HTR-8/SVneo (cell line): ENCODE measurements at places on chromosomes 3 and 15.

- no peak for DNase-seq
Measured at GRCh38 chr3:44292276-44292675, 46.3 kb upstream of the TCAIM start.

DNA sequence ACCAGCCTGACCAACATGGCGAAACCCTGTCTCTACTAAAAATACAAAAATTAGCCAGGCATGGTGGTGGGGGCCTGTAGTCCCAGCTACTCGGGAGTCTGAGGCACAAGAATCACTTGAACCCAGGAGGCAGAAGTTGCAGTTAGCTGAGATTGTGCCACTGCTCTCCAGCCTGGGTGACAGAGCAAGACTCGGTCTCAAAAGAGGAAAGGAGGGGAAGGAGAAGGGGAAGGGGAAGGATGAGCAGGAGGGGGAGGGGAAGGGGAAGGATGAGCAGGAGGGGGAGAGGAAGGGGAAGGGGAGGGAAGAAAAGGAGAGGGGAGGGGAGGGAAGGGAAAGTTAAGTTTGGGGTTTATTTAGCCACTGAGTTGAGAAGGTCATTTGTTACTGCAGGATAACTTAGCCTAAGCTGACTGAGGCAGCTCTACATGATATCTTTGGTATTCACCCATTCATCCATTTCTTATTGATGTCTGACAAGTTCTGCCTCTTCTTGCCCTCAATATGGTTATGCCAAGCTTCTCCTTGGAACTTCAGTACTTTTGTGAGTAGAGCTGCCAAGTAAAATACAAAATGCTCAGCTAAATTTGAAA lies 15.9 kb upstream of the ABHD2 start:
- no peak for DNase-seq

DNA sequence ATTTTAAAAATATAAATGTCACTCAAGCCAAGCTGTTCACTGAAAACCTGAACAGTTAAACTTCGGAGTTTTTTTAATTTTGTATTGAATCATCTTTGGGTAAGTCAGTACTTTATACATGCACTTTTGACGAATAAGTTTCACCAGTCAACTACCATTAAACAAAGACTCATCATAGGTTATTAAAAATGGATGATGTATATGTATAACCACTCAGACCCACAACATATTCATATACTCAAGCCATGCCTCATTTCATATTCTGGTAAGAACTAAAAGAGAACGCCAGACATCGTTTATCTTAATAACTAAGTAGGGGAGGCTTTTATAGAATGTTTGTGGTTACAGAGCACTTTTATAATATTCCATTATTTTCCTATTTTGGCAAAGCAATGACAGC lies 18.3 kb downstream of the MSL2 start:
- DNase-seq: no peak

- DNase-seq: no peak
Measured at GRCh38 chr15:63226966-63227401, 37.6 kb downstream of the RAB8B start.

DNA sequence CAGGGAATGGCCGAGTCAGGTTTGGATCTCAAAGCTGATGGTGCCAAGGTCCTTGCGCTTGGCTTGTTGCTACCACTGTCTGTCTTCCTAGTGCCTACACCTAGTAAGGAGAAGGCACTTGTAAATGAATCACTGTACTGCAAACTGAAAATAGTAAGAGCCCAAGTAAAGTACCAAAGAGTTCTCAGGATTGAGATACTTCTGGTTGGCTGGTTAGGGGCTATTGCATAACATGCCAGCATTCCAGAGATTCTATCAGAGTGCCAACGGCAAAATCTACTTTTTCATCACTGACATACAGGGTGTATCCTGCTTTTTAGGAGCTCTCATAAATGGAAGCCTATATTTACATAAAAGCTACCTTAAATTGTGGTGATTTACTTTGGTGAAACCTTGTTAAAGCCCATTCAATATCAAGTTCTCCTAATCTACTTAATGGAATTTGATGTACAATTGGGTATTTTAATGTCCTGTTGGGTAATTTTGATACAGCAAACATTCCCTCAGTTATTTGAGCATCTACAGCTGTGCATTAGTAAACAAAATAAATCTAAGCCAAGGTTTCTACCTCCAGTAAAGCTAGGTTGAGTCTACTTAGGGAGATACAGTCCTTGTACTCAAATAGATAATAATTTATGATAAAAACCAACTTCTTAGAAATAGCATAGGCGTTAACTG lies 30.7 kb upstream of the CHD2 start:
- DNase-seq: peak; percentile 70

DNA sequence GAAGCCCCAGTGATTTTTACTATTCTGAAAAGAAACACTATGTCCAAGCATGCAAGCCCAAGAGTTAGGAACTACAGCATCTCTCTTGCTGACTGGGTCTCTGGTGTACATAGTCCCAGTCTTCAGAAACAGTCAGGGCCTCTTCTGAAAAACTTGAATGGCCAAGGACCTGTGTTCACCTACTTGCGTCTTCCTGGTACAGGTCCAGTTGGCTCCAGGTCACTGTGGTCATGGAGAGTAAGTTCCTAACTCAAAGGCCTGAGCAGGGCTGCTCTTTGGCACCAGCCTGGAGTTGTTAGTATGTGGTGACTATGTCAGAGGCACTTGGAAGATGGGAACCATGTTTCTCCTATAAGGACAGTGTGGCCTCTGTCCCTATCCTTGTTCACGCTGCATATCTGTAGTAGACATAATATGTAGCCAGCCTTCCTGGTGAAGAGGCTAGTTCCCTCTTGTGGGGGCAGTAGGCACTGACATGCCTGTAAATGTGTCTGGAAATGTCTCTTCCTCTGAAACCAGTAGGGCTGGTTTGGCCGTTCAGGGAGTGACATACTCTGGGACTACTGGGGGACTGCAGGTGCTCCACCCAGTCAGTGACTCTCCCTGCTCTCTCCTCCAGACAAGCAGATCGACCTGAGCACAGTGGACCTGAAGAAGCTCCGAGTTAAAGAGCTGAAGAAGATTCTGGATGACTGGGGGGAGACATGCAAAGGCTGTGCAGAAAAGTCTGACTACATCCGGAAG lies 2.6 kb upstream of the RBM15B start:
- no peak for DNase-seq

DNA sequence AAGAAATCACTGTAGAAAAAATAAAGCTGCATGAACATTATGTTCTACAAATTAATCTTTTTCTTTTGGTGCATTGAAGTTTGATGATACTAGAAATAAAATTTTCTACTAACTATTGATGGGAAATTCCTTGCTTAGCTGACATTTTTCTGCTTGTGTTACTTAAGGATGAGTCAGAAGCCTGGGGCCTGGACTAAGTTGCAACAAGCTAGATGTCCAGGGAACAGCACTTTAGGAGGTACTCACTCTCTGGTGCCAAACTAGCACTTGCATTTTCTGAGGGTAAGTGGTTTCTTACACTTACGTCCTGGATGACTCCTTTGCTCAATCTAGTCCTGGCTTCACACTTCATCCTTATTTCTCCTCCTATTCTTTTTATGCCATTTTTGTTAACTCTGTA lies 945.1 kb downstream of the IGSF11 start:
- no peak for DNase-seq

GRCh38 chr3:139309061-139309591 lies 34.7 kb upstream of the MRPS22 start:
- no peak for DNase-seq
